CD4-positive, alpha-beta T cell treated with Interleukin-1 beta for 1 hour (primary cell): ENCODE measurements at places on chromosomes 12 and 14.
A peak's percentile ranks its signal among the peaks of the same experiment; 100 is the strongest.

- no peak for DNase-seq
These were observed 92.6 kb upstream of the HIF1A start for GRCh38 chr14:61602733-61603077.

- DNase-seq = no peak
These were observed 102.0 kb upstream of the ARID2 start for GRCh38 chr12:45627407-45628069.

DNA sequence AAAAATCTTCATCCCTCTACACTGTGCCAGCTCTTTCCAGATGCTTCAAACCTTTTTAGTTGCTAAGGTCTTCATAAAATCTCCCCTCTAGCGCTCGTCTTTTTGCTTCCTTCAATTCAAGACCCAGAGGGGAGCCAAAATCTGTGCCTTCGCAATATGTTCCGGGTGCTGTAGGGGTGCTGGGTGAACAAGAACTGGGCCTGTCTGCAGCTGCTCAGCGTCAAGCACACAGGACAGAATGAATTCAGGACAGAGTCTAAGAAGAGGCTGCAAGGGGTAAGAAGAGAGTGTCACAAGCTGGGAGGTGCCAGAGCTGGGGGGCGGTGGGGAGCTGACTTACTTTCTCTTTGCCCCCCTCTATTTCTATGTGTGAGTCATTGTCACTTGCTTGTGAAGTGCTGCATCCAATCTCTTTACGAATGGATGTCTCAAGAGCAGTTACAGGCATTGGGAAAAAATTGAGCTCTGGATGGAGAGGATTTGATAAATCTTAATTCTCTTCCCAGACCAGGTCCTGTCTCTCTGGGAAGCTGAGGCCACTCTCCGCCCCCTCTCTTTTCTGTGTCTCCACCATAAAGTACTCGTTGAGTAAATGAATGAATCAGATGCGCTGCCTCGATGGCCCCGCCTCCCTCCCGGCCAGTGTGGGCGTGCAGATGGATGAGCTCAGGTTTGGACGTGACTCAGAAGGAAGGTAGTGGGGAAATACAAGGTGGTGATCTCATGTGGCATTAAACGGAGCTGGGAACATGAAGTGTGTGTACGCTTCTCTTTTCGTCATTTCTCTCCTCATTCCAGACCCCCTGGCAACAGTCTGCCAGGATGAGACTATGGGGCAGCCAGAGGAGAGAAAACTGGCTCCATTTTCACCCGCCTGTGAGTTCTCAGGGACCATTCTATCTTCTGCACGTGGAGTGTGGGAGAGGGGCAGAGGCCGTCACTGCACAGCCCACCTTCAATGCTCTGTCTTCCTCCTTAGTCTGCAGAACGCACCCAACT lies 91.3 kb downstream of the TSPAN9 start:
- no peak for DNase-seq

- no peak for DNase-seq
These were observed at the start of gene SLCO1C1 for GRCh38 chr12:20695232-20695631. Gene SLCO1C1, plus strand, starts transcription at chr12:20695332. Its CDS starts 4,245 bp downstream, at chr12:20699577.

GRCh38 chr14:65800694-65801093 lies 388.2 kb downstream of the FUT8 start:
- no peak for DNase-seq

DNA sequence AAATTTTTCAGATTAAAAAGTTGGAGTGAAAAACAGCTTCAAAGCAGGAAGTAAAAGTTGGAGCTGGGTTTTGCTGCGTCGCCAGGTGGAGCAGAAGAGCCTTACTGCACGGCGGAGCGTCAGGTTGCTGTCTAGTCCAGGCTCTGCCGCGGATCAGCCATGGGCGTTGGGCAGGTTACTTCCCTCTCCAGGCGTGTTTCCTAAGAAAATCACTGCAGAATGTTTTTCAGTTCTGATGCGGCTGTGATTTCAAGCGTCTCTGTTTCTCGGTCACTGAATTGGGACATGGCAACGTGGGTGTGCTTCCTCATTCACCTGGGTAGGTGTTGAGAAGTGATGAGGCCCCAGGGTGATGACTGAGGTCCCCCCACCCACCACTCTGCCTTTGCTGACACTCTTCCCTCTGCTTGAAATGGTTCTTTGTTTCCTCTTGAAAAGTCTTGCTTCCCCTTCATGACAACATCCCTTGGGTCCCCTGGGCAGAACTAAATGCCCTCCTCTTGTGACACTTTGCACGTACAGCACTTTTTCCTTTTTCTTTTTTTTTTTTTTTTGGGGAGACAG lies 7.6 kb downstream of the EVL start:
- DNase-seq = peak; percentile 67

DNA sequence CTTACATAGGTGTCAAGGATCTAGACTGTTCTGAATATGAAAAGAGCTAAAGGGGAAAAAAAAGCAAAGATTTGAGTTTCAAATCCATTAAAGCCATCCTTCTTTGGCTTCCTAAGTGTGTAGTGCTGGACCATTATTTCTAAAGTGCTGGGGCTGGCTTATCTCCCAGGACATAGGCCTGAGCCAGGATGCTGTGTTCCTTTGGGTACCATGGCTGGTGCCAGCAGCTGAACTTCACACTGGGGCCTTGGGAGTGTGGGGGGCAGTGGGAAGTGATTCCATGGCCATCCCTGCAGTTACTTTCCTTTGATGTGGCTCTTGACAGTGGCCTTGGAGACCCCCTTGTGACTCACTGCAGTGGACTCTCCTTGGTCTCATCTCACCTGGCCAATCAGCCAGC lies 20.8 kb downstream of the PRMT8 start:
- no peak for DNase-seq

DNA sequence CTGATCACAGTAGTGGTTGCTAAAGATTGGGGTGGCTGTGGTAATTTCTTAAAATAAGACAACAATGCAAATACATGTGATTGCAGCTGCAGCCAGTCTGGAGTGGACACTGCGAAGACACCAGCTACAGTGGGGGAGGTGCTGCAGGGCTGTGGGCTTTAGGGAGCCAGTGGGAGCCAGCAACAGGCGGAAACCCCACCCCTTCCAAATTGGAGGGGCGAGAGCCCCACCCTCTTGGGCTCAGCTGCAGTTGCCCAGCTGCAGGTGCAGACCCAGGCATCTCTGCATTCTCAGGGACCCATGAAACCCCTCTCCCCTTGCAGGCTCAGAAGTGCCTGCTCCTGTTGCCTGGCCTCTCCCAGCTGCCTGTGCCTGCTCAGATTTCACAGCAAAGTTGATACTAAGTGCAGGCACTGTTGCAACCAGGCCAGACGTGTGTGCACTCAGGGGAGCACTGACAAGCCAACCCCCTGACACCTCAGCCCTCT lies 104.8 kb downstream of the MYF5 start:
- no peak for DNase-seq

DNA sequence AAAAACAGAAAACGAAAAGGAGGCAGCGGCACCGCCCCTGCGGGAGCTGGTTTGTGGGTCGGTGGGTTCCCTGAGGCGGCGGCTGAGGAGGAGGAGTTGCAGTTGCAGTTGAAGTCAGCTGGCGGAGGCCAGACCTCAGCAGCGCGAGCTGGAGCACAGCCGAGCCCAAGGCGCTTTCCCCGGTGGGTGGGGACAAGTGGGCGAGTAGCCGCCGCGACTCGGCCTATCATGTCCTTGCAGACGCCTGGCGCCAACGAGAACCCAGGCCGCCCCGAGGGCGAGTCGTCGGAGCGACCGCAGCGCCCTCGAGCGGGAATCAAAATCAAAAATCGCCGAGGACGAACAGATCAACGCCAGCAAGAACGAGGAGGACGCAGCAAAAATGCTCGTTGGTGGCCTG lies 12.7 kb upstream of the CLEC1A start:
- DNase-seq = no peak

DNA sequence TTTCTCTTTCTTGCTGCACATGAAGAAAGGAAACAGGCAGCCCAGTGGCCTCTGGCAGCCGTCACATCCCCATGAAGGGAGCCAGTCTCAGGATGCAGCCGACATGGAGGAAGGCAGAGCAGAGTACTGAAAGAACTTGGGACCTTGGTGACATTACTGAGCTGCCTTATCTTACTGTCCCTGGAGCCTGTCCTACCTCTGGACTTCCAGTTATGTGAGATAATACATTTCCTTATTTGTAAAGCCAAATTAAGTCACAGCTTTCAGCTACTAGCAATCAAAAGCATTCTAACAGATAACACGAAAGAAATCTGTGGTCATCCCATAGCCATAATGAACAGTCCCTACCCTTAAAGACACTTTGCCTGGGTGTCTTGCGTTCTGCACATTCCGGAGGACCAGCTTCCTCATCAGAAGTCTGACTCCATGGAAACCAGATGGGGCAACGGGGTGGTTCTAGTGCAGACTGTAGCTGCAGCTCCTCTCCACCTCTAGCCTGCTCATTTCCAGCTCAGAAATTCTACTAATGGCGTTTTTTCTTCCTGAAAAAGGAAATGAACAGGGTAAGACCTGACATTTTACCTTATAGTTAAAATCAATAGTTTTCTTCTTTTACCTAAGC lies 7.8 kb upstream of the EGLN3 start:
- DNase-seq = no peak

DNA sequence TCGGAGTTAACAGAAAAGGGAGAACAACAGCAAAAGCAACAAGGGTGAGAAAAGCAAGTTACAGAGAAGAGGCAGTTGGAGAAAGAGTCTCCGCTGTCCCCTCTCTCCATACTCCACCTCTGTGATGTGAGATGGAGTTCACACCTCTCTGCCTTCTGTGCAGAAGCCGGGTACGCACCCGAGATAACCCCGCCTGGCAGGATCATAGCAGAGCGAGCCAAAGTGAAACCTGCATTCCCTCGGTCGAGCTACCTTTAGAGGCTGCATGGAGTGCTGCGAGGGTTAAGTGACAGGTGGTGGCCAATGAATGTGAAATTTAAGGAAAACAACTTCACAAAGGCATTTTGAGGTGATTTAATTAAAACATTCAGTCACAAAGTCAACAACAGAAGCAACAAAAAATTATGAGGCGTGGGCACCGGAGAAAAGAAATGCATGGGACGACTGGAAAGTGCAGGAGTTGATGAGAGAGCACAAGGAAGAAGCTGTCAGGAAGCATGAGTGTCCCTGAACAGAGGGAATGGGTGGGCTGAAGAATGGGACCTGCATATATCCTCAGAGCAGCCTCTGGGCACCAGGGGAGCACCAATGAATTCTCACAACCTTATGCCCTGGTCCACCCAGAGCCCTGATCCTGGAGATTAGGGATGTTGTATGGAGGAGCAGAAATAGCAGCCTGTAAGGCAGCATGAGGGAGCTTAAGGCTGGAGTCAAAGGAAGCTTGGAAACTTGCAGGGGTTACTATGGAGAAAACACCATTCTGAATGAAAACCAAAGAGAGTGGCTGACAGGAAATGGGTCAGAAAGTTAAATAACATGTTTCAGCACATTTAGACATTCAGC lies 208.3 kb downstream of the EMP1 start:
- no peak for DNase-seq

DNA sequence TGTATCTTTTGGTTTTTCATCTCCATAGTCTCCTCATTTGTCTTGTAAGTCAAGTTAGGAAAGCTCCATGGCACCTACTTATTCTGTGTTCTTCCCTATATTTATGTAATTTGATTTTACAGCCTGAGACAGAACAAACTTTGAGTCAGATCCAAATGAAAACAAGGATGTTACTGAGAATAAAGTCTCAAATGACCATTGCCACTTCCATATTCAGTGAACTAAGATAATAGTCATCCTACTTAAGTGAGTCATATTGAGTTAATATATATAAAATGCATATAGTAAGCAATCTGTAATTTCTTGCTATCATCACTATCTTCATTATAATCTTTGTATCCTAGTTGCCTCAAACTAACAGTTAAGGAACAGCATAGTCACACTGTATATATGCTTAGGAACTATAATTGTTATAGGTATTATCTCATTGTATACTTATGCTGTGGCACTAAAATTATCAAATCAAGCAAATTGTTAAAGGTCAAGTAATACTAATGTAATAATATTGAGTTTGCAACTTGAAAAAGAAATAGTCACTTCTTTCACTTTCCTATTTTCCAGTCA lies 30.8 kb downstream of the TMTC3 start:
- DNase-seq = no peak

DNA sequence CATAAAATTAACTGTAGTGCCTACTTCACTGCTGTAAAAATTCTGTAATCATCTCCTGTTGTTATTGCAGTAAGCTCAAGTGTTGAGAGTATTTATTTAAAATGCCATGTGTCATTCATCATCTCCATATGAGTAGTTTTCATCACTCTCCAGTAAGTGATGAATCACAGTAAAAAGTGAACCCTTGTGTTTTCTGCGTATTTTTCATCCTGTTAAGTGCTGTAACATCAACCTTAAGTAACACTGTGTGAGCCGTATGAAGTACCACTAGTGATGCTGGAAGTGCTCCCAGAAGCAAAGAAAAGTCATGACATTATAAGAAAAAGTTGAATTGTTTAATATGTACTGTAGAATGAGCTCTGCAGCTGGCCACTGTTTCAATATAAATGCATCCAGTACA lies 55.4 kb downstream of the SLCO1B3 start:
- no peak for DNase-seq

- DNase-seq = no peak
These were observed 201.7 kb downstream of the TSPAN9 start for GRCh38 chr12:3278681-3279414.

GRCh38 chr14:80570930-80571298 lies 359.6 kb upstream of the DIO2 start:
- no peak for DNase-seq

DNA sequence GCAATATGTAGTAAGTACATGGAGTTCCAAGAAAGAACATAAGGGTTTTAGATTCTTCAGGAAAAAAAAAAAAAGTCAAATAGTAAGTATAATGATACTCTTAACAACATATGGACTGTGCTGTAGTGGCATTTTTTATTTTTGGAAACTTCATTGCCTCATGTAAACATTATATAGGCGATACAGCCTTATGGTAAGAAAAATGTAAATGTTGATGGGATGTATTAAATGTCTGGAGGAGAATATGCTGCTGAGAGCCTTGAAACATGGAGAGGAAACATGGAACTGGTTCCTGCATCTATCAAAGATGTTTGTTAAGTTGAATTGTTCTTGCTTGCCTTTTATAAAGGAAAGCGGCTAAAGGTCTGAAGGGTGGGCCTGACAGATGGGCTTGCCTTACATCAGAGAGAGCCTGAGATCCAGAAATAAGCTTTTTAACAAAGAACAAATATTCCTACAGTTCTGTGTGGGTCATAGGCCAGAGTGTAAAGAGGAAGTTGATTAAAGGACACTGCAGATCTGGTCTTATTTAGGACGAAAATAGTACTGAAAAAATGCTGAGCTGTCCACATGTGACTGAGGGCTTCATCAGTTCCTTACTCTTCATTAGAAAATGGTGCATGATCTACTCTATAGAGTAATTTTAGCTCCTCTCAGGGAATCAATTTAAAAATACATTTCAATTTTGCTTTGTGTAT lies 448.1 kb upstream of the DCN start:
- DNase-seq = no peak

- peak; percentile 50 for DNase-seq
These were observed 59.1 kb downstream of the RASSF3 start for GRCh38 chr12:64669270-64669842.

DNA sequence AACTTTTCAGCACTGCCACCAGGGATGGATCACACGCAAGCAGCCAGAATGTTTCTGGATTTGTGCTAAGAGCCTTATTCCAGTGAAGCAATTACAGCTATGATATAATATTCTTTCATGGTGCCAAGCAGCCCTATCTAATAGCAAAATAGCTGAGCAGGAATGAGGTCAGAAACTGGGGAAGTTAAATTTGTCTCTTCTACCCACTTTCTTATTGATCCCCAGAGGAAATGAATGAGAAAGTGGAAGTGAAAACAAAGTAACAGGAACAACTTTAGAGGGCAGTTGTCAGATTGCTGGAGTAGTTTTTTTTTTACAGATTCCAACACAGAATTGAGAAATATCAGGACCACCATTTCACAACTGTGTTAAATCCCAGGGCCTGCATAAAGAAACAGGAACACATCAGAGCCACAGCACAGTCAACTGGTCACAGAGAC lies 44.8 kb downstream of the GCH1 start:
- no peak for DNase-seq
